ENCODE measurements at places on chromosomes 11 and 22.
A peak's percentile ranks its signal among the peaks of the same experiment; 100 is the strongest.

DNA sequence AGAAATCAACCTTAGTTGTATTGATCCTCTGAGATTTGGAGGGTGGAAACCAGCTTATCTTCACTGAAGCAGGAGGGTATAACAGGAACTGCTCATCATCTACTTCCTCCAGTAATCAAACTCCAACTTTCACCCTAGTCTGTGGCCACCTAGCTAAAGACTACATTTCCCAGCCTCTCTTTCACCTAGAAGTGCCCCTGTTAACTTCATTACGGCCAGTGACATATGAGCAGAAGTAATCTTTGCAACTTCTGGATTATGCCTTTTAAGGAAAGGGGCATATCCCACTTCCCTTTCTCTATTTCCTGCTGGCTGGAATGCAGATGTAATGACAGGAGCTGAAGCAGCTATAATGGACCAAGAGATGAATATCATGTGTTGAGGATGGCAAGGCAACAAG lies 7.6 kb upstream of the VPS37C start:
- no peak for DNase-seq

GRCh38 chr22:34395370-34395769 lies 475.1 kb upstream of the LARGE1 start:
- DNase-seq: no peak

- DNase-seq: no peak
Measured at GRCh38 chr11:124519850-124520549, 23.5 kb downstream of the OR8B12 start.

- no peak for DNase-seq
Measured at GRCh38 chr22:46008836-46009596, 32.1 kb upstream of the WNT7B start.

DNA sequence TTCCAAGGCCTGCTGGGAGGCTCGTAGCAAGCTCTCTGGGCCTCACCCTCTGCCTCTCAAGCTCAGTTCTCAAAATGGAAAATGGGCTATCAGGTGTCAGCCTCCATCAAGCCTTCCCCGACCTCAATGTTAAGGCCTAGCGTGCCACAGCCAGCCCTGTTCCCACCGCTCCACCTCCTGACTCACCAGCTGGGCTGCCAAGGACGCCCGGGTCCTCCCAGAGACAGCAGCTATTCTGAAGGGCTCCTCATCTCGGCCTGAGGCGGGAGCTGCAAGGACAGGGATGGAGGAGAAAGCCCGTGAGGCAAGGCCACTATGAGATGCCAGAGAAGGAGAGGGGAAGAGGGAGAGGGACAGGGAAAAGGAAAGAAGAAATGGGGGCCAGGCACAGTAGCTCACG lies 19.9 kb downstream of the ARAP1 start:
- DNase-seq: no peak

GRCh38 chr22:47041271-47042115 lies 279.0 kb downstream of the TBC1D22A start:
- no peak for DNase-seq

GRCh38 chr11:70493891-70494290 lies 95.6 kb downstream of the CTTN start:
- no peak for DNase-seq

DNA sequence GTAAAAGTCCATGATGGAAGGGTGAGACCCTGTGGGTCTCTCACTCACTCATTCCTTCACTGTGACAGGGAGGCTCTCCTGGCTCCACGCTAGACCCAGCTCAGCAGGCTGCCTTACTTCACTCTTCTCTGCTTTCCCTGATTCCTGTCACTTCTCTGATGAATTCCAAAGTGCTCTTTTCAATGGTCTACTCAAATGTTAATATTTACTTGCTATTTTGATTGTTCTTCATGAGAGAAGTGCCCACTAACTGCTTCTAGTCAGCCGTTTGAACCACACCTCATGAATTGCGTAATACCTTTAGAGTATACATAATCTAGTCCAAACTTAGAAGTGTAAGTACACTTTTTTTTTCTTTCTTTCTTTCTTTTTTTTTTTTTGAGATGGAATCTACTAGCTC lies 1350.2 kb upstream of the RAG2 start:
- DNase-seq: no peak

DNA sequence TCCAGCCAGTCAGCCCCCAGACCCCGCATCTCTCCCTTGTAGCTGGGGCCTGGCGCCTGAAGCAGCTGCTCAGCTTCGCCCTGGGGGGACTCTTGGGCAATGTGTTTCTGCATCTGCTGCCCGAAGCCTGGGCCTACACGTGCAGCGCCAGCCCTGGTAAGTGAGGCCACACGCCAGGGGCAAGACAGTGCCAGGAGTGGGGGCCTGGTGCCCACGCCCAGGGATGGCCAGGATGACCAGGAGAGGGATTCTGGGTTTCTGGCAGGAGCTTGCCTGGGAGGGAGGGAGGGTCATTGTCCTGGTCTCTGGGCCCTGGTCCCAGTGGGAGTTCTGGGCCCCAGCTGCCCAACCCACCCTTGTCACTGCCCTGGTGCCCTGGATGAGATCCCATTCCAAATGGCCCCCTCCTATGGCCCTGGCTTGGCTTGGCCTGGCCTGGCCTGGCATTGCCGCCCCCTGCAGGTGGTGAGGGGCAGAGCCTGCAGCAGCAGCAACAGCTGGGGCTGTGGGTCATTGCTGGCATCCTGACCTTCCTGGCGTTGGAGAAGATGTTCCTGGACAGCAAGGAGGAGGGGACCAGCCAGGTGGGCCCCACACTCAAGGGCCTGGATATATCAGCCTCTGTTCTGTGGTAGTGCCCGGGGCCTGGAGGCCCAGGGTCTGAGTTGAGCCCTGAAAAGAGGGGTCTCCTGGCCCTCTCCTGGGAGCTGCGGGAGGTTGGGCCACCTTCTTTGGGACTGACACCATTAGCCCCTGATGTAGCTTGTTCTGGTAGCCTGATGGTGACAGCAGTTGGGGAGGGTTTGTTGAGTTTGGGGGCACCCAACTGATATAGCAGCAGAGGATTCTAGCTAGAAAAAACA lies 3.7 kb downstream of the SLC39A13 start:
- peak; percentile 51 for DNase-seq

DNA sequence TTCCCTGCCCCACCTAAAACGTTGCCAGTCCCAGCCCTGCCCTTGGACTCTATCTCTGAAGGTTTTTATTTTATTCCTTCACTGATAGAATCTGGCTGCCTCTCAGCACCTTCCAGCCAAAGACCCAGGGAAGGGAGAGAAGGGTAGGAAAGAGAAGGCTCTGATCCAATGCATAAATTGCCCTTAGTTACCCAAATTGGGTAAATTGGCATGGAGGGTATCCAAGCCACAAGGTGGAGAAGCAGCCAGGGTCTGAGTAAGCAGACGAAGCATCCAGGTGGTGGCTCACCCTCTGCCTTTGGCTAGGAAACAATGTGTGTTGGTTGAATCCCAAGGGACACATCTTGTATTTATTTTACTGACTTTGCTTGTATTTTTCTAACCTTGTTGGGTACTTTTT lies 89.0 kb downstream of the FEZ1 start:
- no peak for DNase-seq

DNA sequence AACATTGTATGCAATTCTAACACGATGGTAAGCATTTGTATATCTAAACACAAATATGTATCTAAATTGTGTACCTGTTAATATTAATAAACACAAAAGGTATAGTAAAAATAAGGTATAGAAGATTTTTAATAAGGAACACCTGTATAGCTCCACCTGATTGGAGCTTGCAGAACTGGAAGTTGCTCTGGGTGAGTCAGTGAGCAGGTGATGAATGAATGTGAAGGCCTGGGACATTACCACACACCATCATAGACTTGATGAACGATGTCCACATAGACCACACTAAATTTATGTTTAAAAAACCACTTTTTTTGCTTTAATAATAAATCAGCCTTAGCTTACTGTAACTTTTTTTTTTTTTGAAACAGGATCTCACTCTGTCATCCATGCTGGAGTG lies 97.6 kb upstream of the CLMP start:
- DNase-seq: no peak

GRCh38 chr11:30583476-30584280 lies 2.5 kb downstream of the MPPED2 start:
- no peak for DNase-seq

- no peak for DNase-seq
Measured at GRCh38 chr22:39894554-39895092, 1.1 kb upstream of the ENTHD1 start.

DNA sequence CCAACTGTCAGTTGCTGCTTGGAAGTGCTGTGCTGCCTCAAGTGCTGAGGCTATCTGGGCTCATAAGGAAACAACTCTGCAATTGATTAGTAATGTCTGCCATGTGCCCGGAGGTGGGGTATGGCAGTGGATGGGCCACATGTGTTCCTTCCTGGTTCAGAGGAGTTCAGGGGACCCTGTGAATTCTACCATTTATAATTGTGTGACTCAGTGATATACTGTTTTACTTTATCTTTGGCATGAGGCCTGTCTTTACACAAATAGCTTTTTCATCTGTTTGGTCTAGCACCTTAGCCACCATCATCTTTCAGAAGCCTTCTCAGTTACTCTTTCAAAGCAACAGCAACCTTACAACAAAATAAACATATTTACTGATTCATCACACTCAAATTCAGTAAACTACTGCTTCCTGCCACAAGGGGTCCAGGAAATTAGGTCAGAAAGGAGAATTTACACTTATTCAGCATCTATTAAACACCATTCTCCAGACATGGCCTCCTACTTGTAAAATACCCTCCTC lies 20.9 kb downstream of the DKK3 start:
- no peak for DNase-seq

GRCh38 chr11:2529173-2529572 lies 84.4 kb downstream of the KCNQ1 start:
- no peak for DNase-seq

DNA sequence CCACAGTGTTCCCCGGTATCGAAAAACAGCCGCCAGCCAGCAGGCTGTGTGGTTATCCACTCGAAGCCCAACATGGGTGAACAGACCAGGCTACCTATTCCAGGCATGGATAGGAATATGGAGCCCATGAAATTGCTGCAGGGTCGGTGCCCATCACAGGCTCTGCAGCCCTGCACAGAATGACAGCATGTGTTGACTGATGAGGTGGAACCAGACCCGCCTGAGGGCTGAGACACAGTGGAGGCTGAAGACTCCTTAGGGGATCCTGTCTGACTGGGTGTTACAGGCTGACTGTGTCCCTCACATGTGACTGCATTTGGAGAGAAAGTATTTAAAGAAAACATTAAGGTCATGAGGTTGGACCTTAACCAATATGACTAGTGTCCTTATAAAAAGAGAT lies 6.2 kb upstream of the YPEL1 start:
- no peak for DNase-seq

GRCh38 chr11:8768625-8769333 lies 86.2 kb downstream of the RPL27A start:
- DNase-seq: no peak

GRCh38 chr11:37849706-37850105 lies 1251.7 kb upstream of the RAG2 start:
- DNase-seq: no peak

DNA sequence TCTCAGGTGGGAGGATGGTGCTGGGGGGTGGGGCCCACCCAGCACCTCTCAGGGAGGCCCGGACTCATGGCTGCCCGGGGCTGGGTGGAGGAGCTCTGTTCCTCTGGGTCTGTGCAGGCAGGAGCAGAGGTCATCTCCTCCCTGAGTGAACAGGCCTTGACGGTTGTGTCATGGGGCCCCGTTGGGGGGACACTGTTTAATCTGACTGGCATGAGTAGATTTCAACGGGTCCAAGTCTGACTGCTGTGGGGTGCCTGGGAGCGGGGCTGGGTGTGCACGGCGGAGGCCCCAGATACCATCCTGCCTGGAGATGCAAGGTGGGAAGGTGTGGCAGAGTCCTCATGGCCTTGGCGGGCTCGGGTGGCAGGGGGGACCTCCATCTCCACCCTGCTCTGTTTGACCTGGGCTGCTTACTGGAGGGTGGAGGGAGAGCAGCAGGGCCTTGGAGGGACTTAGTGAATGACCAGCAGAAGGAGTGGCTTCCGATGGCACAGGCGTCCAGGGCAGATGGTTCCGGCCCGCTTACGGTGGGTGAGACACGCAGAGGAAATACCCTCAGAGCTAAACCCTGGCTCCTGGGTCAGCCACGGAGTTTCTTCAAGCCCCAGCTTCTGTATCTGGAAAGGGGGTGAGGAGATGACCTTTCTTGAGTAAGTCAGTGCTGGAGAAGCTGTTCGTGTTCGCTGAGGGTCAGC lies 48.7 kb downstream of the SMIM38 start:
- DNase-seq: no peak

DNA sequence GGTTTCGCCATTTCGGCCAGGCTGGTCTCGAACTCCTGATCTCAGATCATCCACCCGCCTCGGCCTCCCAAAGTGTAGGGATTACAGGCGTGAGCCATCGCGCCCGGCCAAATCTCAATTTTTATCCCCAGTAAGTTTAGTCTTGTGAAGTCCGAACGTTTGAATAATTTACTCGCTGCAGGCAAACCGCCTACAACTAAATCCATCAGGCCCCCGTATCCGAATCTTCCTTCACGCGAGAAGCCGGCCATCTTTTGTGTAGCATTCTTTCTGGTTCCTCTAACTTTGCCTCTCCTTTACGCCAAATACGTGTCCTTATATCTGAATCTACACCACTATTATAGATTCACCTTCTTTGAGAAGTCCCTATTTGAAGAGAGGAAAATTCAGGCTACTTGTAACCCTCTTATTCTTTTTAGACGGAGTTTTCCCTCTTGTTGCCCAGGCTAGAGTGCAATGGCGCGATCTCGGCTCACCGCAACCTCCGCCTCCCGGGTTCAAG lies 581 bp upstream of the EIF3L start:
- DNase-seq: no peak

- no peak for DNase-seq
Measured at GRCh38 chr11:124625504-124626168, 3.0 kb downstream of the TBRG1 start.

GRCh38 chr22:43289976-43290721 lies 53.0 kb downstream of the SCUBE1 start:
- no peak for DNase-seq

DNA sequence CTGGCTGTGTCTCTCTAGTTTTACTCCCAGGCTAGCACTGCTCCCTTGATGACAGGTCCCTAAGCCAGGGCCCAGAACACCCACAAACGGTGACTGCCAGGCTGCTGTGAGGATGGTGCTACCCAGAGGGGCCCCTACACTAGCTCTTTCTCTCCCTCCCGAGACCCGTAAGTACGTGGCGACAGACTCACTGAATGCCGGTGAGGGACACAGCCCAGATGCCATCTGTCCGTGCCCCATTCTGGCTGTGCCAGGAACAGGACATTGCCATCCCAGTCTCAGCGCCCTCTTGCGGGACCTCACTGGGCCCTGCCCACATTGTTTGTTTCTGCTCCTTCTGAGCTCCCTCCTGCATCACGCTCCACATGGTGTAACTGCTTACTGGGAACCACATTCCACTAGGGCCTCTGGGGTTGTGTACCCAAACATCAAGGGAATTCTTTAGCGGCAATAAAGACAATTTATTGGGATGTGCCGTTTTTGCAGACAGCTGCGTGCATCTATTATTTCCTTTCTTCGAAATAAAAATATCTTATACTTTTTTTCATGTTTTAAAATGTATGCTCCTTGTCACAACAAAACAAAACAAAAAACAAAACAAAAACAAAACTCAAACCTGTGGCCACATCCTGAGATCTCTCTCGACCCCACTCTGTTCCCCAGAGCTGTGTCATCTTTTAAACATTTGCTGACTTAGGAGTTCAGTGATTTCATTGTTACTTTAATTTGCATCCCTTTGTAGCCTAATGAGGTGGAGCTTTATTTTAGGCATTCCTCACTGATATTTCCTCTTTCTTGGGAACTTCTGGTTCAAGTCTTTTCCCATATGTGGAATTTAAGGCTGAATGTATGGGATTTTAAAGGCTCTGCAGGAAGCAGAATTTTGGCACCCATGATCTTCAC lies 4.4 kb upstream of the TPCN2 start:
- DNase-seq: no peak
